ENCODE measurements at places on chromosomes 1 and 21.

DNA sequence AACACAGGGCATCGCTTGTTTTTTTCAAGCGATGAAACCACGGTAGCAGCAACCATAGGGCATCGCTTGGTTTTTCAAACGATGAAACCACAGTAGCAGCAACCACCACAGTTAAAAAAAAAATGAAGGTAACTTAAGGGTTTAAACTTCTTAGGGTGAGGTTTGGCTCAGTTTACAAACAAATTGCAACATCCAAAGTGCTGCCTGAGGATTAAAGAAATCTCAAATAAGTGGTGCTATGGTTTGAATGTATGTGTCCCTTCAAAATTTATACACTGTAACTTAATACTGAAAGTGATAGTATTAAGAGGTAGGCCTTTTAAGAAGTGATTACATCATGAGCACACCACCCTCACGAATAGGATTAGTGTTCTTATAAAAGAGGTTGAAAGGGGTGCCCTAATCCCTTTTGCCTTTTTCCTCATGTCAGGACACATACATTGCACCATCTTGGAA, 6.4 kb upstream of the GBP5 start:
- no peak for DNase-seq

GRCh38 chr1:168972225-168972624, 134.3 kb upstream of the ATP1B1 start:
- no peak for DNase-seq

DNA sequence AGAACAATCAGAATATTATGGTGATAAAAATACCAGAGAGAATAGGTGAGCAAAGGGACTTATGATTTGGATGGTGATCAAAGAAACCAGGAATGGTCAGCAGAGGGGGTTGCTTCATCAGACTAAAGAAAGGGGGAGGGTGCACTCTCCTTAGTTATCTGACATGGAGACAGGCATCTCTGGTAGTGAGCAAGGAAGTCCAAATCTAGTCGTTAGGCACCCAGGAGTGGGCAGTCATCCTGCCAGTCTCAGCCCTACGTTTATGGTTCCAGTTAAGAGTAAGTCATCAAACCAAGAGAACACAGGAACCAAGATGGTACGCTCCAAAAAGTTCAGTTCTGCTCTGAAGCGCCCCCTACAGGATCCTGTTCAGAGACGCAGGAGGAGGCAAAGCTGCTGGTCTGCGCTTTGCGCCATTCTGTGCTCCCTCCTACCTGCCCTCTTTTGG, 28.6 kb downstream of the EBNA1BP2 start:
- DNase-seq = no peak

DNA sequence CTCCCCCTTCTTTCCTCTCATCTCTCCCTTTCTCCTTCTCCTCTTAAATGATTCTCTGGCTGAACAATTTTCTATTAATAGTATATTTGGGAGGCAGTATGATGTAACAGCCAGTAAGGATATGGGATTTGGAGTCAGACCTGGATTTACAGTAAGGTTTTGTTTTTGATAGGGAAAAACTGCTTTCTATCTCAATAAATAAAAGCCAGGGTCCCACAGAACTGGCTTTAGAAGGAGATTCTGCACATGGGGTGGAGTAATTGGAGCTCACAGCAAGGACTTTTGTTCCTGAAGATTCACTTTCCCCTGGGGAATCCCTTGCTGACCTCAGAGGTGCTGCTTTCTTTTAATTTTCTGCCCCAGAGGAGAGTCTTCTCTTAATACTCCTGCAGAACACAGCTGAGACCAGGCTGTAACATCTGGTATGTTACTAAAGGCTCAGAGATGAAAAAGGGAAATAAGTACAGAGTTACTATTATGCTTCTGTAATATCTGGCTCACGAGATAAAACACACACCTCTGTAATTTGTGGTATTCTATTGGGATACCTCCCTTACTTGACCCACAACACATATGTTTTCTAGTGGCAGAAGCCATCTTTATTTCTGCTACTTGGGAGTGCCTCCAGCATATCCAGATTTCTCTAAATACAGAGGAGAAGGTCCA, 13.4 kb downstream of the EPB41 start:
- no peak for DNase-seq

DNA sequence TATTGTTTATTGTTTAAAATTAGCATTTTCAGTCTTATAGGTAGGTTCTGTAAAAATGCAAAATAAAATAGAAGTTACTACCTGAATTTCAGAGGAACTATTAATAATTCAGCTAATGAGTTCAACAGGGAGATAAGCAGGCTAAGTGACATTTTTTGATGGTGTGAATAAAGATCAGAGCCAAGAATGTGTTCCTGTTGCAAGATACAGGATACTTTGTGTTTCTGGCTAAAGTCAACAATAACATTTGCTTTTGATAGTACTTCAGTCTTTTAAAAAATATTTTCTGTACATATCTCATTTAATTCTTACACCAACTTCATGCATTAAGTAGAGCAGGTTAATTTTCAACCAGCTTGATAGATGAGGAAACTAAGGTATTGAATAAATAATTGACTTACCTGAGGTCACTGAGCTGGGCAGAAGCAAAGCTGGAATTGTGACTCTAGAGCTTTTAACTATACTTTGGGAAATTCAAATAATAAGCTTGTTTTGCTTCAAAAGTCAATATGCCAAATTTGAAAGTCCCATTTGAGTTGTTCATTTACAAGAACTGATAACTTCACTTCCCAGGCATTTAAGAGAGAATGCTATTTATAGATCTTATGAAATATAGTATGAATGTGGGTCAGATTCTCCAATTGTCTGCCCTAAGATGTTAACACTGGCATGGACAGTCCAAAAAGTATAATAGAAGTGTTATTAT, 6.0 kb downstream of the GORAB start:
- no peak for DNase-seq

- DNase-seq = no peak
Observed at GRCh38 chr1:166165661-166166328, 1.0 kb downstream of the FAM78B start.

GRCh38 chr1:150176593-150176992, 26.9 kb downstream of the PLEKHO1 start:
- DNase-seq = no peak

All from activated CD4-positive, CD25-positive, alpha-beta regulatory T cell (primary cell).